Activated T-cell treated with anti-CD3 and anti-CD28 coated beads, Interleukin-2, amount 50 U/mL, for 24 hours (primary cell): ENCODE measurements at places on chromosomes 6 and 20.

GRCh38 chr6:36962874-36963273 is 8.3 kb downstream of the PI16 start:
- peak overlapping the region; percentile 51 for H3K27ac ChIP-seq
- H3K36me3 ChIP-seq, result peaks cover 22% of the 10 kb centered on the region
- H3K4me3 ChIP-seq, result peak overlapping the region; percentile 31
- no peaks in the 10 kb centered on the region for H3K27me3 ChIP-seq

DNA sequence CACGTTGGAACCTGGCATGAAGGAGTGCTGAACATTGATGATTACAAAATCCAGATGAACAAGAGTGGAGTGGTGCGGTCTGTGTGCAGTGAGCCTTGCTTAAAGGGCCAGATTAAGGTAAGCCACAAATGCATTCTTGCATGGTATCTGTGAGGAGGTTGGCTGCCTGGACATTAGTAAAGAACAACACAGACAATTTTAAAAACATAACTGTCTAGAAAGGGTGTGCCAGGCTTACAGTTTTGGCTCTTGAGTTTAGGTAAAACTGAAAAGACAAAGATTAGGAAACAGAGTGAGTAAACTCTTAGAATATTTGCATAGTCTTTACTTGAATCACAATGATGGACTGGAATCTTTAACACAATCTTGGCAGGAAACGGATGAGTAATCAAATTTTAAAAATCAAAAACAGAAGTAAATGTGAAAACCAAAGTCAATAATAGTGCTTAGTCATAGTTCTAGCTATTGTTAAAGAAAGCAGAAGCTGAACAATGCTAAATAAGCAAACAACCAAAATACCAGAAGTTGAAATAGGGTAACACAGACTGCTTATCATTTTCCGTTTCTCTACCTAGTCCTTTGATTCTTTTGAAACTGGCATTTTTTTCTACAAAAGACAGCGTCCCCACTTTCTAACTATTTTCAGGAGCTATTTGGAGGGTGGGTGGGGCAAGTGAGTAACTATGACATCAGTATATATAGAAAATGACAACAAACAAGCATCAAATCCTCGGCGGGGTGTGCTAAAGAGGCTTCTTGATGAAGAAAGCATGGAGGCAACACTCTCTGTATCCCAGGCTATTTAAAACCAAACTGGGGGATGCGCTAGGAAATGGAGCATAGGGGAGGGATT is 185.8 kb upstream of the RAB32 start:
- peak overlapping the region; percentile 35 for H3K27ac ChIP-seq
- no peak for DNase-seq
- H3K4me3 ChIP-seq, result no peak overlapping the region
- H3K4me1 ChIP-seq, result peaks cover 13% of the 10 kb centered on the region
- no peaks in the 10 kb centered on the region for H3K36me3 ChIP-seq
- H3K27me3 ChIP-seq, result peaks cover 8% of the 10 kb centered on the region

GRCh38 chr6:155341130-155341828 is 27.0 kb upstream of the TFB1M start:
- DNase-seq, result no peak
- H3K36me3 ChIP-seq, result peaks cover 5% of the 10 kb centered on the region
- no peak overlapping the region for H3K27ac ChIP-seq
- H3K4me3 ChIP-seq, result no peak overlapping the region

GRCh38 chr6:43181942-43182860 is at the start of gene CUL9:
CUL9 (plus strand) TSS chr6:43182196; CDS start chr6:43184311, 2,115 bp downstream.
- H3K36me3 ChIP-seq, result peaks cover 74% of the 10 kb centered on the region
- peaks cover 54% of the 10 kb centered on the region for H3K4me1 ChIP-seq
- DNase-seq, result peak; percentile 88
- peak within 1 kb of the TSS; percentile 93 for H3K4me3 ChIP-seq
- peak within 1 kb of the TSS; percentile 94 for H3K27ac ChIP-seq
- H3K27me3 ChIP-seq, result no peaks in the 10 kb centered on the region

DNA sequence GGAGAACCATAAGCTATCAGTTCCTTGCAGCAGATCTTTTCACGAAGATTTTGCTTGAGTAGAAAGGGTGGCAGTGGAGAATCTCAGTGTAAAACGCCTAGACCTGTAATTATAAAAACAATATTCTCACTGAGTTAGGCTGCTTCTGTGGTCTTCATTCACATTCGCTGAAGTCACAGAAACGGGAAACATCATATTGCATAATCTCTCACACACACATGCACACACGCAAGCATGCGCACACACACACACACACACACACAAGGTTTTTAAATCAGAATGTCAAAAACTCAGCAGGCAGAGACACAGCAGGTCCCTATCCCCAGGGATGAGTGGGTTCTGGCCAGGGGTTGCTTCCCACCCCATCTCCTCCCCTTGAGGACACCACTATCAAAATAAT is 175.5 kb downstream of the ATXN1 start:
- DNase-seq, result no peak
- peaks cover 52% of the 10 kb centered on the region for H3K36me3 ChIP-seq
- no peak overlapping the region for H3K4me3 ChIP-seq
